GM19239 (cell line): ENCODE measurements at places on chromosomes 7 and 10.

- no peak for DNase-seq
These were observed 16.6 kb upstream of the LANCL2 start for GRCh38 chr7:55348502-55348901.

DNA sequence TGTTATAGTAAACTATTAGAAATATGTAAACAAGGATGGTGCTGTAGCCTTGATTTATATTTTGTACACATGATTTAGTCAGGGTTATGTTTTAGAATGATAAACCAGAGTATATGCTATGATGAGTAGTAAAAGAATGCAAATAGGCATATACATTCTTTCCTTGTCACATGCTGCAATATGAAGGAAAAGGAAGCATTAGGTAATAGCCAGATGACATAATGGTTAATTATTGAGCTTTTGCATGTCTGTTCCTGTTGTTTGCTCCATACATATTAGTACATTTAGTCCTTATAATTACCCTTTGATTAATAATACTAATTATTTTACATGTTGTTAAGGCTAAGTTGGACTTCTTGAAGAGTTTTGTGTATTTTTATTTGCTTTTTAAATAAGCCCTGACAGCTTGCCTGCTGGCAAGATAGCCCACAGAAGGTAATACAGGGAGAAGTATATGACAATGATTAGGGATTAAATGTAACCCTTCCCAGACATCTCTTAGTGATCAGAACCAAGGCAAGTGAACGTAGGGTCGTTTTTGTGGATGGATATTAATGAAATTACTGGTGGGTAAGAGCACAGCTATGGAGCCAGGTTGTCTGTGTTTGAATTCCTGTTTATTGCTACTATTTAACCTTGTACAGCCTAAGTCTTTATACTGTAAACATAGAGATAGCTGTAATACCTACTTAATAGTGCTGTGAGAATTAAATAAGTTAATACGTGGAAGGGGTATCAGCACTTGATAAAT is 68.4 kb downstream of the PHTF2 start:
- DNase-seq, result no peak

GRCh38 chr10:126538439-126539135 is 131.9 kb downstream of the C10orf90 start:
- DNase-seq, result no peak

GRCh38 chr10:57222603-57223002 is 861.5 kb upstream of the ZWINT start:
- DNase-seq, result no peak

DNA sequence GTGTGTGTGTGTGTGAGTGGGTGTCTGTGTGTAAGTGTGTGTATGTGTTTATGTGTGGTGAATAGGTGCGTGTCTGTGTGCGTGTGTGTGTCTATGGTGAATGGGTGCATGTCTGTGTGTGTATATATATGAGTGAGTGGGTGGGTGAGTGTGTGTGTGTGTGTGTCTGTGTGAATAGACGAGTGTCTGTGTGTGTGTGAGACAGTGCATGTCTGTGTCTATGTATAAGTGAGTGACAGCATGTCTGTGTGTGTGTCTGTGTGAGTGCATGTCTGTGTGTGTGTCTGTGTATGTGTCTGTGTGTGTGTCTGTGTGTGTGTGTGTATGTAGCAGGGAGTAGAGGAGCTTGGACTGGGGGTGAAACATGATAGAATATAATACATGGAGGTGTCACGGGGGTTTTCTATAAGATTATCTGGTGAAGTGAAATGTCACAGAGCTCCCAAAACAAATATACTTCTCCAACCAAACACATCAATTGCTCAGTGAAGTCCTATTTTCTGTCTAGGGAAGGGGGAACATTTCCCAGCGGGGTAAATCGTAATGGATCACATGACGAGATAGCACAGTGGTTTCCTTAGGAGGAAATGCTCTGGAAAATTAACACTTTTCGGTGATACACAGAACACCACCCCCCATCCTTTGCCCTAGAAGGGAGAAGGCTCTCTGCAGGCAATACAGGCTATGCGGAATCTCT is 723.3 kb upstream of the CELF2 start:
- no peak for DNase-seq

DNA sequence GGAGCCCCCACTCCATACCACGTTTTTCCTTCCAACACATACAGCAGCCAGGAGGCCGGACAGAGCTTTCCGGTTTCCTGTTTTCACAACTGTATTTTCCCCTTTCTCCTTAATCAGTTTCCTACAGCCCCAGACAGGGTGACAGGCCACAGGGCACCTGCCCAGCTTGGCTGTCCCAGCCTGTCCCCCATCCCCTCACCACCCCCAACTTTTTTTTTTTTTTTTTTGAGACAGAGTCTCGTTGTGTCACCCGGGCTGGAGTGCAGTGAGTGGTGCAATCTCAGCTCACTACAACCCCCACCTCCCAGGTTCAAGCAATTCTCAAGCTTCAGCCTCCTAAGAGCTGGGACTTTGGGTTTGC is 10.3 kb upstream of the HSPB1 start:
- no peak for DNase-seq

- no peak for DNase-seq
These were observed 109.4 kb downstream of the ODAD2 start for GRCh38 chr10:27889518-27889917.

DNA sequence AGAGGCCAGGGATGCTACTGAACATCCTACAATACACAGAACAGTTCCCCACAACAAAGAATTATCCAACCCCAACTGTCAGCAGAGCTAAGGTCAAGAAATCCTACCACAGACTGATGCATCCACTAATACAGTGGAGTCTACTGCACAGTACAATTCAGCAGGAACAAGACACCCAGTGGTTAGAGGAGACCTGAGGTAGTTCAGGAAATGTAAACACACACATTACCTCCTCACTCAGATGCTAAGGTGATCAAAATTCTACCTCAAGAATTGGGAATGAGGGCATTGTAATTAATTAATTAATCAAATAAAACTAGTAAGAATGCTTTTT is 91.4 kb downstream of the ZFAND4 start:
- DNase-seq, result no peak

DNA sequence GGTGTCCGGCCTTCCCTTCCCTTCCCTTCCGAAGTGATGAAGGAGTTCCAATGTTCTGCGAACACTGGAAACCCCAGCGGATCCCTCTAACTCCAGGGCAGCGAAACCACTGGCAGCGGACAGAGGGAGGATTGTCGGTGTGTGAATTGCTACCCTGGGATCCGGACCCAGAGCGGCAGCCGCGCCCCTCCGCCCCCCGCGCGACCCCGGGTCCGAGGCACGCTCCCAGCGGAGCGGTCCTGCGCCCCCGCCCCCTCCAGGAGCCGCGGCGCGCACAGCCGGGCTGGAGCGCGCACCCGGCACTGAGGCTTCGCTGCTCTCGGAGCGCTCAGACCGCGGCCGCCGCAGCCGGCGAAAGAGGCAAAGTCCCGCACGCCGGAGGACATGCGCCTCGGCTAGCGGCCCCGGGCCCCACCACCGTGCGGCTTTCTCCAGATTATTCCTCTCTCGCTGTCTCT is at the start of gene PTPRZ1:
PTPRZ1 (plus strand) TSS at position 331 of the 458 bp plus-strand sequence. CDS start 339 bp downstream, outside the sequence.
- no peak for DNase-seq

DNA sequence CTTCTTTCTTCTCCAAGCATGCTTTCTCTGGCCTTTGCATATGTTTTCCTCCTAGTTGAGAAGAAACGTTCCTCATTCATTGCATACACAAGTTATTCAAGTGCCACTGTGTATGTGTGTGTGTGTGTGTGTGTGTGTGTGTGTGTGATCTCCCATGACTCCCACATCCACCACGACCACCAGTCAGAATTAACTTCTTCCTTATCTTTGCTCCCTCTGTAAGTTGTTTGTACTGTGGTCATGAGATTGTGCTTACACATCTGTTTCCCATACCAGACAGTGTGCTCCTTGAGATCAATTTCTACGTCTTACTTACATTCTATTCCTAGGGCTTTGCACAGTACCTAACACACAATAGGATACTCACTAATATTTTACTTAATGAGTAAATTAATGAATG is 22.4 kb upstream of the FAM13C start:
- DNase-seq, result no peak

- DNase-seq, result no peak
These were observed 59.2 kb upstream of the JAZF1 start for GRCh38 chr7:28239823-28240204.

GRCh38 chr10:107666214-107666613 is 501.7 kb upstream of the SORCS1 start:
- no peak for DNase-seq

DNA sequence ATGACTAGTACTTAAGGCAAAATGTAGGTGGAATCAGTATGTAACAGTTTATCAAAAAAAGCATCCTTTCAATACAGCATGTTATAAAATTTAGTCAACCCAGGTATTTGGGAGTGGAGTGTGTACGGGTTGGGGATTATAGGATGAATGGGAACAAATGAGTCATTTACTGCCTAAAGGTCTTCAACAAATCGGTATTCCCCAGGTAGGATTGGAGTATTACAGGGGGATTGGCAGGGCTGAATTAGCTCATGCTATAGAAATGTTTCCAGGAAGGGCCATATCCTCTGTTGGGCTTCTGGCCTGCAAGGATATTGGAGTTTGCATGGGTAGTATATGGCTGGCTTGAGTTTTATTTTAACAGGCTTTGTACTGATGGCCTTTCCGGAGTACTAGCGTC is 723.7 kb downstream of the SORCS1 start:
- DNase-seq, result no peak

DNA sequence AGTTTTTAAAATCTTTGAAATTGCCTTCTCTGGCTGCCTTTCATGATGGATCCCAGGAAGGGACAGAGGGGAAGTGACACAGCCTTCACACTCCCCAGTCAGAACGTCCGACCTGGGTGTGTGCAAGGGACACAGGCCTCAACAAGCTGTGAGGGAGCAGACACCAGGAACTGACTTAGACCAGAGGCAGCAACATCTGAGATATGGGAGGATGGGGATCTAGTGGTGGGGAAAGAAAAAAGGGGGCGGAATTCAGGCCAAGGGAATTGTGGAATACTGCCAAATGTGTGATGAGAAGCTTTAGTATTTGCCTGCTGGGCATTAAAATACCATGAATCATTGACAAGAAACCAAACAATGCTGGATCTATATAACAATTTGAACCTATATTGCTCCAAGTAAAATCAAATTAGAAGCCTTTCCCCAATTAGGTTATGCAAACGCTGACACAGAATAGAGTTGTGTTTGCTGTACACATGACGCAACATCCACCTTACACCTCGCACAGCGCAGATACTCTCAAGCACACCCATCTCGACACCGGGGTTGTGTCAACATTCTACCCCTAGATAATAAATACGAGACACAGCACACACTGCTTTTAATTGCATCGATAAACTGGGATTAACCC is 17.2 kb upstream of the MNX1 start:
- no peak for DNase-seq

DNA sequence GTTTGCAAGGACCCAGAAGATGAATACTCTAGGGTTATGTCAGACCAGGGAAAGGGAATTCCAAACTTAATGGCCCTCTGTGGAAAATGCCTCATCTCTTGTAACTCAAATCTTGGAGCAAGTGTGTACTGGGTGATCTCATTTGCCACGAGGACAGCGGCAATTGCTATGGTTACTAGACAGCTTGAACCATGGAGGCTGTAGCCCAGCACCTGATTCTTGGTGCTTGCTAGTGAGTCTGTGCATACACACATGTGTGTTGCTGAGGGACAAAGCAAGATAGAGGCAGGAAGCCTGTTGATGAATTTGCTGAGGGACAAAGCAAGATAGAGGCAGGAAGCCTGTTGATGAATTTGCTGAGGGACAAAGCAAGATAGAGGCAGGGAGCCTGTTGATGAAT is 58.6 kb upstream of the FEZF1 start:
- DNase-seq, result no peak

DNA sequence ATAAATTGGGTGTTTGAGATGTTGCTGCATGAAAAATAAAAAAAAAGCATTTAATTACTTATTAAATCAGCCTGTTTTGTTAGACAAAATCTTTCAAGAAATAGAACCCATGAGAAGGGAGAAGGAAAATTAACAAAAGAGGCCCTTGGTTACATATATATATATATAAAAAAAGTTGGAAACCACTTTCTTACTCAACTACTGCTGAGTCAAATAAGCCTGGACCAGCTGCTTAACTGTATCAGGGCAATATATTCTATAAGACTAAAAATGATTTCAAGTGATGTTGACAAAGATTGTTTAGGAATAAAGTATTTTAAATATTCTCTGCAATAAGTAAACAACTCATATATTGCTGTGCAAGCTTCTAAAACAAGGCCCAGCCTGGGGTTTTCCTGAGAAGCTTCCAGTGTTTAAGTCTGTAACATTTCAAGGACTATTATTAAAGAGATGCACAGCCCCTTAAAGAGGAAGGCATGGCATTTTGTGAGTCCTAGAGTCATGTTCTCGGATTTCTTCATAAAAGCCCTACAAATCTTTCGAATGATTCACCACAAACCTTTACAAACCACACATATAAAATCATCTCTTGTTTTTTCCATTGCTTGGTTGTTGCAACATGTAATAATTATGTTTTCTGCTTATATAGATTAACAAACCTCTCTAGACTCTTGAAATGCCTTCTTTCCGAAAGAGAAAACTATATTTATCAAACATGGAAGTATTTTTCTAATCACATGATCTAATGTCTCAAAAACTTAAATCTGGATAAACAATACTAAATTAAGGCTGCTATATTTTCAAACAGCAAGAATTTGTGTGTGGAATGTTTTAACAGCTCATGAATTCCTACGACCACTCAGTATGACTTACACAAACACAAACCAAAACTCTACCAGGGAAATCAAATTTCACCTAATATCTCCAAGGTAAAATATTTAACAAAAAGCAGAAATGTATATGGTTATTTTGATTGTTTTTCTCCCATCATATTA is 14.3 kb downstream of the JAZF1 start:
- DNase-seq, result no peak

DNA sequence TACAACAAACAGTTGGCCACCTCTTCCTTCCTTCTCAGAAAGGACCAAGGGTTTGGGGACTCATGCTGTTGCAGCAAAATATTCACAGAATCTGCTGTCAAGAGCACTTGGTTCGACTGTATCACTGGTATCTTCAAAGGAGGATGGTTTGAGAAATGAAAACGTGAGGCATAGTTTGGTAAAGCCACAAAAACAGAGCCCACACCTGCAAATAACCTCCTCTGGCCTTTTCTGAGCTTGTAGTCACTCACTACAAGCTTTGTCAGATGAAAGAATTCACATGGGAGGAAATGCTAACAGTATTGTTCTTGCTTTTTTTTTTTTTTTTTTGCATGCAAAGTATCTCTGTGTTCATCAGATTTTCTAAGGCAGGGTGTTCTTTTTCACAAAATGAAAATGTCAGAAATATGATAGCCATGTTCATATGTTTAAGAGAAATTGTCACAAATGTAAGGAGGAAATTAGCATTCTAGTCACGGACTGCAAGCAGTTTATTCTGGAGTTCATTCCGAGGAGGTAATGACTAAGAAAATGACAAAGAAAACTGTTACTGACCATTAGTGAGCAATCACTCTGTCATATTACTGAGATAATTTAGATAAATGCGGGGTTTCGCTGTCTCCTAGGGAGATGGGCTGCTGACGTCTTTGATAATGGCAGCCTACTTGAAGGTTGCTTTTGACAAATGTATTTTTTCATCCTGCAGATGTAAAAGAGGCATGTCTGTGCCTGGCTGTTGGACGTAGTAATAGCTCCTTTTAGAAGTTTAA is 117.8 kb upstream of the MYO3A start:
- no peak for DNase-seq

- DNase-seq, result no peak
These were observed 18.3 kb downstream of the LIPM start for GRCh38 chr10:88820748-88821401.
